ENCODE measurements at places on chromosomes 16 and 17. TPM values are rescaled to one million over a fixed set of nuclear protein-coding genes. Genes with fewer than 3 reads are reported as not detected.
A peak's percentile ranks its signal among the peaks of the same experiment; 100 is the strongest.

GRCh38 chr17:16287563-16288027 lies 65.7 kb downstream of the CENPV start:
- peak; percentile 4 for DNase-seq

DNA sequence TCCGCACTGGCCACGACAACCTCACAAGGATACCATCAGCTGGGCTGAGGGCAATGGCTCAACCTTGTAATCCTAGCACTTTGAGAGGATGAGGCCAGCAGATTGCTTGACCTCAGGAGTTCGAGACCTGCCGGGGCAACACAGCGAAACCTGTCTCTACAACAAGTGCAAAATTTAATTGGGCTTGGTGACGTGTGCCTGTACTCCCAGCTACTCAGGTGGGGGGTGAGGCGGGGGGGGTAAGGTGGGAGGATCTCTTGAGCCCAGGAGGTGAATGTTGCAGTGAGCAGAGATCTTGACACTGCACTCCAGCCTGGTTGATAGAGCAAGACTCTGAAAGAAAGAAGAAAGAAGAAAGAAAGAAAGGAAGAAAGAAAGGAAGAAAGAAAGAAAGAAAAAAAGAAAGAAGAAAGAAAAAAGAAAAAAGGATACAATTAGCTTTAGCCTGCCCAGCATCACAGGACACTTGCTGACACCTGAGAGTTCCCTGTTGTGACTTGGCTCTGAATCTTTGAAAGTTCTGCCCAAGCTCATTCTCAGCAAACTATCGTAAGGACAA lies 5.2 kb upstream of the MT1E start:
- no peak for DNase-seq

DNA sequence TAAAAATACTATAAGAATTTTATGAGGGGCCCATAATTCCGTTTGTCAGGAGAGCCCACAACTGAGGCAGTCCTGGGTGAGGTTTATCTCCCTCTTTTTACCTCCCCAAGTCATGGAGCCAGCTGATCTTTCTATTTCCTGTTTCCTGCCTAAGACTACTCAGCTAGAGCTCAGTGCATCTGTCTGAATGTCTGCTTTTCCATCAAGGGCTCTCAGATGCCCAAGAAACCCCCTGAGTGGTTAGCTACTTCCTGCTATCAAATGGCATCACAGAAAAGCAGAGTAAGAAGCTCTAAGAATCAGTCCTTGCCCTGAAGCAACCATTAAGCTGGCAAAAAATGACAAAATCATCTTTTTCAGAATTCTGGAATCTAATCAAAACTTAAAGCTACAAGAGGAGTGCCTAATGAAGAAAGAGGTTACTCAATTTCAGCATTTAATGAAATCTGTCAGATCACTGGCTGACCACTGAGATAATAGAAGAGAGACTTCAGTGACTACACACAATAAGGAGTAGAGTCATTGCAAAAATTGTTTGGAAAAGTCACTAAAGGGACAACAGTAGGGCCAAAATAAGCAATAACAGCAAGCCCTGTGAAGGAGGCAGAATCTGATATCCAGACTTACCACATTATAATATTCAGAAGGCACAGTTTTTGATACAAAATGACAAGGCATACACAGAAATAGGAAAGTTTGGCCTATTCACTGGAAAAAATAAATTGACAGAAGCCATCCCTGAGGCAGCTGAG lies 150.1 kb downstream of the CYB561 start:
- no peak for DNase-seq

GRCh38 chr17:76635039-76635438 lies 8.5 kb downstream of the ST6GALNAC1 start:
- DNase-seq, result no peak

GRCh38 chr17:79053251-79053925 lies 21.2 kb upstream of the ENGASE start:
- DNase-seq, result no peak

DNA sequence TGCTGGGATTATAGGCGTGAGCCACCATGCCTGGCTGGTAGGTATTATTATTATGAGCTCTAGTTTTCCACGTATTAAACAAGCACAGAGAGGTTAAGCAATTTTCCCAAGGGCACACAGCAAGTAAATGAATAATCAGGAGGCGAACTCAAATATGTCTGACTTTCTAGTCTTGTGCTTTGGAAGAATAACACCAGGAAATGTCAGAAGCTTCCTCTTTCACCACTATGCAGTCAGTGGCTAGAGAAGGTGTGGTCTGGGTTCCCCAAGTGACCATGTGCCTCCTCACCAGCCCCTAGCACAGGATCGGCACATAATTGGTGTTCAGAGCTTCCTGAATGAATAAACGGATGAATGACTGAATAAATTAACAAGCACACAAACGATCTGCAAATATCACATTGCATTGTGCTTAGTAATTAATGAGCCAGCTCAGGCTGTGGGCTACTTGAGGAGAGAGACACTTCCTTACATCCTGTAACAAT lies 21.6 kb upstream of the SCNN1B start:
- no peak for DNase-seq

GRCh38 chr16:57226701-57227621 lies 18.1 kb upstream of the ARL2BP start:
- DNase-seq, result no peak

- DNase-seq, result no peak
These were observed 23.6 kb downstream of the XYLT1 start for GRCh38 chr16:17447101-17447569.

GRCh38 chr17:8803531-8804420 lies 4.6 kb upstream of the MFSD6L start:
- no peak for DNase-seq

DNA sequence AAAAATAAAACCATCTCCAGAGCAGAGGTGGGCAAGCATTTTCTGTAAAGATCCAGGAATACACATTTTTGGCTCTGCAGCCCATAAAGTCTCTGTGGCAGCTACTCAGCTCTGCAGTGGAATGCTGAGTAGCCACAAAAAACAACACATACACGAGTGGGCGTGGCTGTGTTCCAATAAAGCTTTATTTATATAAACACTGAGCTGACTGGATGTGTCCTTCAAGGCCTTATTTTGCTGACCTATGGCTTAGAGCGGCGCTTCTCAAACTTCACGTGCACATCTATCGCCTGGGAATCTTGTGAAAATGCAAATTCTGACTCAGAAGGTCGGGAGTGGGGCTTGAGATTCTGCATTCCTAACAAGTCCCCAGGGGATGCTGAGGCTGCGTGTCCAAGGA lies 39.7 kb downstream of the XYLT1 start:
- DNase-seq, result no peak

DNA sequence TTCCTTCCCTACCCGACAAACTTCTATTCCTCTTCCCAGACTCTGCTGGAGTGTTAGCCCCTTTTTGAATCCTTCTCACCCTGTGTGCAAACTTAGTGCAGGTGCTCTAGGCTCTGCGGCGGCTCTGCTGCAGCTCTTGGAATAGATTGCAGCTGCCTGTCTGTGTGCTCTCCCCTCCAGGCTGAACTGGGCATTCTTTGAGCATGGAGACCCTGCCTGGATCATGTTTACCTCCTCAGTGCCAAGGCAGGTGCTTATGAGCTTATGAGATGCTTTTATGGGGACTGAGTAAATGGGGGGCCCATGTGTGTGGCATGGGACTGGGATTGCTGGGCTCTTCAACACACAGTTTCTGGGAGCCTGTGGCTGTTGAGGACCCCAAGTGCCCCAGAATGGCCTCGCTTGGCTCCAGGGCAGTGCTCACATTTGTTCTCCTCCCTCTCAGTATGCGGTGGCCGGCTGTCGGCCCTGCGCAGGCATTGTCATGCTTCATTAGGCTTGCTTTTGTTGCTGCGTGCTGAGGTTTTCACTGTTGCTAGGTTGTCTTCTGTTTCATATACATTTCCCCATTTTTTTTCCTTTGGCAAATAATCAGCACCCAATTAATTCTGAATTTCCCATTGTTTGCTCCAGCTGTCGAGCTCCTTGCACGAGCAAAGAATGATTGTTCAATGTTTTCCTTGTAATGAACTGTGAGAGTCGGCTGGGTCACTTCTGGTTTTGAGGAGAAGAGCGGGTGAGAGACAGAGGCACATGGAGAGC lies 185.5 kb upstream of the NLRP1 start:
- peak; percentile 64 for DNase-seq

DNA sequence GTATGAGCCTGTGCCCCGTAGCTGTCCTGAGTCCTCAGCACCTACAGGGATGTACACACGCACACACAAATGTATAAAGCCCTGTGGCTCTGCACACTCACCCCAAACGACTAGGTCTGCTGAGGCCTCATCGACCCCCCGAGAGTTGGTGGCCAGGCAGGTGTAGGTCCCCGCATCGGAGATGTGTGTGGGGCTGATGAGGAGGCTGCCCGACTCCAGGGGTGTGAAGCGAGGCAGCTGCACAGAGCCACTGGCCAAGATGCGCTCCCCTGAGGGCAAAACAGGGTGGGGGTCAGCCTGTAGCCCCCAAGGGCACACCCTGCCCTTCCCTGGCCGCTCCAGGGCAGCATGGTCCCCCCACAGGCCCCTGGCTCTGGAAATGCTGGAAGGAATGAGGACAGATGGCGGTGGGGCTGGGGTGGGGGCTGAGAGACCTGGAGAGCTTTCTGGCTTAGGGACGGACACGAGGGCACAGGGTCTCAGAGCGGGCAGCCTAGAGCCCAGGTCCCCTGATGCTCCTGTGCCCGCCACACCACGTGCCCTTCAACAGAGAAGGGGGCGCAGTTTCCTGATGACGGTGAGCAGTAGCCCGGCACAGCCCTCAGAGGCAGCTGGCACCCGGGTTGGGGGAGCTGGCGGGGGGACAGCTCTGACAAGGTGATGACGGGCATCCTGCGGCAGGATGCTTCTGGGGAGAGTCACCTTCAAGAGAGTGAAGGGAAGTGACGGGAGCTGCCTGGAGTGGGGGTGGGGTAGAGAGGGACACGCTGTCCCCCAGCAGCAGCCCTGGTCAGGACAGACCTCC lies 119.8 kb upstream of the CDC42EP4 start:
- DNase-seq, result no peak

DNA sequence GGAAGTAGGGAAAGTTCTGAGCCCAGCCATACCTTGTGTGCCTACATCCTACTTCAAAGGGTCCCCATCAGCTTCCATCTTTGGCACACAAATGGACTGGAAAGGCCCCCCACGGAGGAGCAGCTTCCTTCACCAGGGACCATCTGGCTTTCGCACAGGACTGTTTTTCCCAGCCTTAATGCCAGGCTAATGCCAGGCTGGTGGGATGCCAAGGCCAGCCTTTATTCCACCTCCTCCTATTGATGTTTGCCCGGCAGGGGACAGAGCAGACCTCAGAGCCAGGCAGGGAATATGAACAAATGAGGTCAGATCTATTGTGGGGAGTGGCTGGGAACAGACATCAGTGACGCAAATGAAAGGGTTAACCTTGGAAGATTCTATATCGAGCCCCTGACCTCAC lies 5.7 kb downstream of the GPR179 start:
- no peak for DNase-seq

GRCh38 chr17:4329838-4330237 lies 36.6 kb downstream of the UBE2G1 start:
- DNase-seq, result no peak

GRCh38 chr16:73047221-73047535 lies 750 bp downstream of the ZFHX3 start:
- DNase-seq, result no peak

DNA sequence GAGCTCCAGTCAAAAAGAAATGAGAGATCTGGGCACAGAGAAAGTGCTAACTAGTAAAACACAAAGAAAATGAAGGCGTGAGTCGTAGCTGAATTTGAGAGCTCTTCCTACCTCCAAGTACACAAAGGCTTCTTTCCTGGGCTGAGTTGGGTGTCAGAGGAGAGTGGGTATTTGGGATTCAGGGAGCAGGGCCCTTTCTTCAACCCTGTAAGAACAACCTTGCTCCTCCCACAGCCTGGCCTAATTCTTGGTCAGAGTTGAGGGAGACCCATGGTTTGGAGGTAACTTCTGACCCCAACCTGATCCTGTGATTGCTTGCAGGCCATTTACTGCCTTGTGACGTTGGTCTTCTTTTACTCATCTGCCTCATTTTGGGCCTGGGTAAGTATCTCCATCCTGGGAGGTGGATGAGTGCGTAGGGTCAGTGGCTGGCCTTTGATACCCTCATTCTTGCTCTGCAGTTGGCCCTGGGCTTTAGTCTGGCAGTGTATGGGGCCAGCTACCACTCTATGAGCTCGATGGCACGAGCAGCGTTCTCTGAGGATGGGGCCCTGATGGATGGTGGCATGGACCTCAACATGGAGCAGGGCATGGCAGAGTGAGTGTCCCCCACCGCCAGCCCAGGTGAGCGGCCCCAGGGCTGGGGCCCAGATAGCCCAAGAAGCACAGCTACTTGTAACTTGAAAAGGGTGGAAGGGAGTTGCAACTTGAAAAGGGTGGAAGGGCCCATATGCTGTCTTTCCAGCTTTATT lies 1.3 kb downstream of the TMEM208 start:
- no peak for DNase-seq

- no peak for DNase-seq
These were observed 26.4 kb downstream of the ARHGAP44 start for GRCh38 chr17:12815642-12816141.

GRCh38 chr16:85955566-85955965 lies 56.6 kb downstream of the IRF8 start:
- no peak for DNase-seq

- no peak for DNase-seq
These were observed 7.1 kb upstream of the TMC5 start for GRCh38 chr16:19410435-19411171.

DNA sequence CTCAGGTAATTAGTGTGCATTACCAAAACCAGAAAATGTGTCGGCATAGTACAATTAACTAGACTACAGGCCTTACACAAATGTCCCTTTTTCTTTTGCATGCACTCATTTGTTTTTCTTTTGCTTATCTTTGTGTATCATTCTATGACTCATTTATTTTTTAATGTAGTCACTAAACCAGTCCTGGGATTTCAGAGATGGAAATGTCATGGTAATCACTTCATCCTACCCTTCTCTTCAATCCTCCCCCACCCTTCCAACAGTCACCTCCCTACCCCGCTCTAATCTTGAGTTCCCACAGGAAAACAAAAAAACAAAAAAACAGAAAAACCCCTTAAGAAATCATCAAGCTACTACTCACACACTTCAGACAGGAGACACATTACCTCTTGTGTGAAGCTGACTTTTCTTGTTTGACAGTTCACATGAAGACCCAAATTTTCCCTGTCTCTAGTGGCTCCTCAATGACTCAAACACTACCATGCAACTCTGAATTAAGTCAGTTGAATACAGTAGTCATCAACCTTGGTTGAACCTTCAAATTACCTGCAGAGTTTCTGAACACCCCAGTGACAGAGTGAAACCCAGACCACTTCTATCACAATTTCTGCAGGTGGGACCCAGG lies 242.4 kb upstream of the SALL1 start:
- no peak for DNase-seq

Gene CARHSP1
- polyA plus RNA-seq, result 89.3 TPM

Gene CCL23
- polyA plus RNA-seq, result not detected

Gene TMEM88
- 25.9 TPM for polyA plus RNA-seq

Gene TMEM106A
- polyA plus RNA-seq, result 14.1 TPM

Gene HID1
- 16.9 TPM for polyA plus RNA-seq

Gene WFDC1
- polyA plus RNA-seq, result 2.0 TPM

Gene UTS2R
- polyA plus RNA-seq, result 0.71 TPM

Gene KCNJ12
- 7.2 TPM for polyA plus RNA-seq

Gene STH
- not detected for polyA plus RNA-seq

Gene TK2
- 33.5 TPM for polyA plus RNA-seq

Gene IKZF3
- polyA plus RNA-seq, result 0.30 TPM

Gene ATP2A1
- 9.9 TPM for polyA plus RNA-seq

Gene TNFRSF13B
- polyA plus RNA-seq, result not detected
